ENCODE measurements at places on chromosomes 6 and 20. TPM values are rescaled to one million over a fixed set of nuclear protein-coding genes. Genes with fewer than 3 reads are reported as not detected.

DNA sequence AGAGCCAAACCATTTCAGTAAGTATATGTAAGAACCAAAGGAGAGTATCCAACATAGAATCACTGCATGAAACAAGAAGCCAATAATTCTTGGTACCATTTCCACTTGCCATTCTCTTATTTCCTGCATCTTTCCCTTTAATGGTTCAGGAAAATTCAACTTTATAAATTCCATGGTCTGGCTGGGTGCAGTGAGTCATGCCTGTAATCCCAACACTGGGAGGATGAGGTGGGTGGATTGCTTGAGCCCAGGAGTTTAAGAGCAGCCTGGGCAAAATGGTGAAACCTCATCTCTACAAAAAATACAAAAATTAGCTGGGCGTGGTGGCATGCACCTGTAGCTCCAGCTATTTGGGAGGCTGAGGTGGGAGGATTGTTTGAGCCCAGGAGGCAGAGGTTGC lies 21.2 kb downstream of the NHLRC1 start:
- H3K36me3 ChIP-seq, result no peaks in the 10 kb centered on the region
- no peak overlapping the region for H3K27ac ChIP-seq
- no peaks in the 10 kb centered on the region for H3K27me3 ChIP-seq
- no peak for DNase-seq
- H3K4me3 ChIP-seq, result no peak overlapping the region
- peaks cover 22% of the 10 kb centered on the region for H3K4me1 ChIP-seq

DNA sequence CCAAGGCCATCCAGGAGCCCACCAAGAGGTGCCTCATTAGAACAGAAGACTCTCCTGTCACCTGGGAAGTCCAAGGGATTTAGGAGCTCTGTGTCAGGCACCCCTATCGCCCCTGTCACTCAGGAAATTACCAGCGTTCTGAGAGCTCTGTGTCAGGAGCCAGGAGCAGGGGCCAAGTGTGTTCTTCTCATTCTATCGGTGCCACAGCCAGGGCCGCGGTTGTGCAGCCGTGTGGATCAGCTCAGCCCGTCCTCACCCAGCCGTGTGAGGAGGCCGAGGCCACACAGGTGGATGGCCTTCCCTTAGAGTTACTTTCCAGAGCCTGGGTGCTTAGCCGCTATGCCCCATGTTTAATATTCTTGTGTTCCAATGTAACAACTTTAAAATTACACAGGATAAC lies 9.8 kb downstream of the MTG2 start:
- H3K27me3 ChIP-seq, result no peaks in the 10 kb centered on the region
- no peak overlapping the region for H3K4me3 ChIP-seq
- H3K27ac ChIP-seq, result peak overlapping the region; percentile 13
- H3K36me3 ChIP-seq, result no peaks in the 10 kb centered on the region
- DNase-seq, result no peak
- H3K4me1 ChIP-seq, result no peaks in the 10 kb centered on the region

DNA sequence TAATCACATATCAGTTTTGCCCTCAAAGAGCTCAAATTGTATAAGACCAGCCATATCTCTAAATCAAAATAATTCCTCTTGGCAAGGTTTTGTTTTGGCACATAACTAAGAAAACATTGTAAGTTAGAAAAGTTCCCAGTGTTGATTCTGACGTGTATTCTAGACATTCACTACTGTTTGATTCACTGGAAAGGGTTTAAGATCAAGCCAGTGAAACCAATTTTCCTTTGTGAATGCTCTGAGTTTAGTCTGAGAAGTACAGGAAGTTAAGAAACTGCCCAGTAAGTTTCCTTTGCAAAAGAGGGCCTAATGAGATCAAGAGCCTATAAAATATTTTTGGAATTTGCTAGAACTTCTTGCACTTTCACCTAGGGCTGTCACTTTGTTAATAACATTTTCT lies 143.0 kb downstream of the FNDC1 start:
- no peaks in the 10 kb centered on the region for H3K27me3 ChIP-seq
- H3K27ac ChIP-seq, result no peak overlapping the region

- H3K36me3 ChIP-seq, result peaks cover 13% of the 10 kb centered on the region
- DNase-seq, result no peak
- peaks cover 23% of the 10 kb centered on the region for H3K4me1 ChIP-seq
- no peak overlapping the region for H3K4me3 ChIP-seq
- H3K27ac ChIP-seq, result no peak overlapping the region
- no peaks in the 10 kb centered on the region for H3K27me3 ChIP-seq
These were observed 26.3 kb downstream of the ITCH start for GRCh38 chr20:34389206-34389953.

DNA sequence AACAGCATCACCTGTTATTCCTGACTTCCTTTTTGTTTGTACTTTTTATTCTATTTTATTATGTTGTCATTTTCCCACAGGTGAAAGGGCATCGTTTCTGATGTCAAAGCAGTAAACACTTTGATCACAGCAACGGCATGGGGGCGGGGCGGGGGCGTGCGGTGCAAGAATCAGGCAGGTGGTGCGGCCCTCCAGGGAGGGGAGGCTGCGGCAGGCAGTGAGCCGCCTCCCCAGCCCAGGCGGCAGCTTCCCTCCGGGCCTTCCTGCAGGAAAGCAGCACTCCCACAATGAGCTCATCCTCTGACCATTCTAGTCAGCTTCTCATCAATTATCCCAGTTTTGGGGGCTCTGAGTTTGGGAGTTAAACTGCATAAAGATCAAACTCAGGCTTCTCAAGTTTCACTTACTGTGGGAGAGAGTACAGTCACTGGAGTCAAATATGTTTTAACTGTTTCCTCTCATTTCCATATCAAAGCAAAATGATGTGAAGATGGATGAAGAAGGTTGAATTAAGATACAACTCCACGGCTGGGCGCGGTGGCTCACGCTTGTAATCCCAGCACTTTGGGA lies 608.4 kb upstream of the AGPAT4 start:
- no peaks in the 10 kb centered on the region for H3K36me3 ChIP-seq
- no peak overlapping the region for H3K27ac ChIP-seq
- no peaks in the 10 kb centered on the region for H3K27me3 ChIP-seq
- no peak for DNase-seq

DNA sequence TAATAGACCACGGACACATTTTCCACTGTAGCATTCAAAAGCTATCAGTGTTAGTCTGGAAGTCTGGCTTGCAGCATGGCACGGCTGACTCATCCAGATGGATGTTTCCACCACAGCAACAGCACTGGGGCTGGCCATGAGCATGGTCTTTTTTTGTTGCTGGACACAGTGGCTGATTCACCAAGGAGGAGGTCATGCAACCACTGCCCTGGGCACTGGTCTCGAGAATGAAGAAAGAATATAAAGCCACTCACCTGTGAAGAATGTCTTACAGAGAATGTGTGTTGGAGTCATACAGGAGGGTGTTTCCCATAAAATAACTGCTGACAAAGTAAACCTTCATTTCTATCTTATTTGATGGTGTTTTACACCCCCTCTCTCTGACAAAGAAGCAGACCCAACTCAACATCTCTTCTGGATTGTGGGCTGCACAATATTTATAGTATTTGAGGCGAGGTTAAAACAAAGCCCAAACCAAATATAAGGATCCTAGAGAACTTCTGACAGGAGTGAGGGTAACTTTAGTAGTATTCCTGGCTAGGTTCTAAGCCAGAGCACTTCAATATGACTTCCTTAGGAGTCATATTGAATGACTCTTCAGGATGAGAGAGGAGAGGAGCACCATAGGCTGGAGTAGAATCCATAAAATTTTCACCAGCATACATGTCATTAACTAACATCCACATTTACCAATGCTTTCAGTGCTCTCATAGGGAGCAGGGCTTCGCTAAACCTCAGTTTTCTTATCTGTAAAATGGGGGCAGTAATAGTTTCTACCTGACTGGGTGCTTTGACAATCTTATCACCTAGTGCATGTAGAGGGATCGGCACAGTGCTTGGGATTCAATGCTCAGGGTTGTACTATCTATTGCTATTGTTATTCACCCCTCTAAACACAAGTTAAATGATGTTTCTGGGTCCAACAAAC lies 121.4 kb downstream of the KIF13A start:
- no peak overlapping the region for H3K27ac ChIP-seq
- H3K4me1 ChIP-seq, result peaks cover 40% of the 10 kb centered on the region
- no peak overlapping the region for H3K4me3 ChIP-seq

GRCh38 chr6:24882295-24882694 lies 53.5 kb downstream of the RIPOR2 start:
- no peaks in the 10 kb centered on the region for H3K36me3 ChIP-seq
- DNase-seq, result no peak
- H3K27me3 ChIP-seq, result peaks cover 6% of the 10 kb centered on the region
- H3K4me3 ChIP-seq, result no peak overlapping the region
- peaks cover 17% of the 10 kb centered on the region for H3K4me1 ChIP-seq
- no peak overlapping the region for H3K27ac ChIP-seq

GRCh38 chr20:43426172-43426571 lies 31.5 kb upstream of the SRSF6 start:
- no peaks in the 10 kb centered on the region for H3K4me1 ChIP-seq
- H3K27ac ChIP-seq, result no peak overlapping the region
- no peaks in the 10 kb centered on the region for H3K36me3 ChIP-seq
- H3K27me3 ChIP-seq, result peaks cover 58% of the 10 kb centered on the region

- peaks cover 3% of the 10 kb centered on the region for H3K36me3 ChIP-seq
- H3K27me3 ChIP-seq, result no peaks in the 10 kb centered on the region
- DNase-seq, result peak; percentile 54
- no peak overlapping the region for H3K27ac ChIP-seq
These were observed 83.5 kb downstream of the ZMYND8 start for GRCh38 chr20:47272893-47273590.

DNA sequence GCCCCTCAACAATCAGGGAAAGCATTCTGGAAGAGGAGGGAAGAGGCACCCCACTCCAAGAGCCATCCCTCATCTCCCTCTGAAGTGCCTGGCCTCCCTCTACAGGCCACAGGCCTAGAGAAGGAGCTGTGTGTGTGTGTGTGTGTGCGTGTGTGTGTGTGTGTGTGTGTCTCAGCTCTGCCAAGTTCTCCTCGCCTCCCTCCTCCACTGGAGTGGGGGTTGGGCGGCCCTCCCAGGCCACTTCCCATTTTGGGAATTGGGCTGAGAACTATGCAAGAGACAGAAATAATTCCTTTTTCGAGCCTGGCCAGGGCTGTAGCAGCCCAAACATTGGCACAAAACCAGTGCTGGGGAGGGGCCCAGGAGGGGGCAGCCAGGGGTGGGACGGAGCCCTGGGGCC lies 35.7 kb downstream of the KCNB1 start:
- H3K4me1 ChIP-seq, result peaks cover 25% of the 10 kb centered on the region
- peaks cover 5% of the 10 kb centered on the region for H3K27me3 ChIP-seq
- no peak overlapping the region for H3K4me3 ChIP-seq
- H3K27ac ChIP-seq, result peak overlapping the region; percentile 30
- H3K36me3 ChIP-seq, result no peaks in the 10 kb centered on the region

GRCh38 chr6:90305800-90306448 lies 9.3 kb upstream of the BACH2 start:
- no peak for DNase-seq
- no peaks in the 10 kb centered on the region for H3K4me1 ChIP-seq
- H3K27me3 ChIP-seq, result peaks cover 26% of the 10 kb centered on the region
- no peak overlapping the region for H3K27ac ChIP-seq

GRCh38 chr6:111339294-111339693 lies 143.7 kb downstream of the REV3L start:
- no peaks in the 10 kb centered on the region for H3K4me1 ChIP-seq
- H3K27ac ChIP-seq, result no peak overlapping the region
- no peaks in the 10 kb centered on the region for H3K27me3 ChIP-seq
- DNase-seq, result no peak

GRCh38 chr6:149961728-149962425 lies 1.9 kb upstream of the ULBP1 start:
- DNase-seq, result no peak
- peaks cover 32% of the 10 kb centered on the region for H3K4me1 ChIP-seq
- peak overlapping the region; percentile 61 for H3K4me3 ChIP-seq

GRCh38 chr6:155432293-155432692 lies 23.3 kb downstream of the NOX3 start:
- no peaks in the 10 kb centered on the region for H3K36me3 ChIP-seq
- no peaks in the 10 kb centered on the region for H3K4me1 ChIP-seq
- H3K27ac ChIP-seq, result no peak overlapping the region
- DNase-seq, result no peak
- no peaks in the 10 kb centered on the region for H3K27me3 ChIP-seq

DNA sequence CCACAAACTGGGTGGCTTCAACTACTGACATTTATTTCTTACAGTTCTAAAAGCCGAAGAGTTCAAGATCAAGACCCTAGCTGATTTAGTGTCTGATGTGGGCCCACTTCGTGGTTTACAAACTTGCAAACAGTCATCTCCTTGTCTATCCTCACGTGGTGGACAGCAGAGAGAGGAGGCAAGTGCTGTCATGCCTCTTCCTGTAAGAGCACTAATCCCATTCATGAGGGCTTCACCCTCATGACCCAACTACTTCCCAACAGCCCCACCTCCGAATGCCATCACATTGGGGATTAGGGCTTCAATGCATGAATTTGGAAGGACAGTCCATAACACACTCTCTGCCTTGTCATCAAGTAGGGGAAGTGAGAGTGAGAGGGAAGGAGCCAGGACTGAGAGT lies 15.6 kb upstream of the ISM1 start:
- H3K4me3 ChIP-seq, result no peak overlapping the region
- H3K27ac ChIP-seq, result no peak overlapping the region
- H3K4me1 ChIP-seq, result peaks cover 6% of the 10 kb centered on the region
- no peaks in the 10 kb centered on the region for H3K36me3 ChIP-seq
- peaks cover 4% of the 10 kb centered on the region for H3K27me3 ChIP-seq
- no peak for DNase-seq

GRCh38 chr6:143457563-143458359 lies 7.2 kb downstream of the PEX3 start:
- H3K27ac ChIP-seq, result no peak overlapping the region
- H3K4me3 ChIP-seq, result no peak overlapping the region
- DNase-seq, result no peak
- no peaks in the 10 kb centered on the region for H3K4me1 ChIP-seq
- no peaks in the 10 kb centered on the region for H3K36me3 ChIP-seq

- peaks cover 10% of the 10 kb centered on the region for H3K4me1 ChIP-seq
- H3K4me3 ChIP-seq, result no peak overlapping the region
- no peaks in the 10 kb centered on the region for H3K27me3 ChIP-seq
- no peak for DNase-seq
- H3K27ac ChIP-seq, result no peak overlapping the region
These were observed 26.9 kb downstream of the ANKEF1 start for GRCh38 chr20:10061641-10062040.

DNA sequence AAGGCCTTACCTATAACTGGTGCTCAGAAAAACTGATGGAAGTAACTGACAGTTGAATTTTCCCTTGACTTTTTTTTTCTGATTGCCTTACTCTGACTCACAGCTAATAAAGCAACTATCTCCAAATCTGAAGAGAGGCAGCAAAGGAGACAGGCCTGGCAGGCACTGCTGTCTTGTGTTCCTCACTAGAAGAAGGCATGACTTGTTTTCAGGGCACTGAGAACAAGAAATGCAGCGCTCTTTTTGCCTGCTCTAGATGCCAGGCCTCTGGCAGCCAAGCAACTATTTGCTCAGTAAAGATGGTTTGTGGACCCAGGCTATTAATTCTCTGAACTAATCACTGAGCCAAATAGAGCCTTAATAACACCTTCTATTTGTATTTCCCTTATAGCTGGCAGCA lies 155.1 kb downstream of the PRDM13 start:
- no peaks in the 10 kb centered on the region for H3K4me1 ChIP-seq
- DNase-seq, result no peak
- H3K27ac ChIP-seq, result no peak overlapping the region
- H3K4me3 ChIP-seq, result no peak overlapping the region

The KCNQ5 gene
- 1.5 TPM for total RNA-seq

The PTPRT gene
- 0.56 TPM for total RNA-seq

The TRIM31 gene
- not detected for total RNA-seq

The RIPPLY2 gene
- 0.66 TPM for total RNA-seq

The TREM2 gene
- total RNA-seq, result not detected

The CDC25B gene
- total RNA-seq, result 47.5 TPM

The CBLN4 gene
- total RNA-seq, result not detected

The PIM1 gene
- total RNA-seq, result 9.1 TPM

The NPEPL1 gene
- 34.0 TPM for total RNA-seq

The ARFGEF3 gene
- total RNA-seq, result 0.30 TPM

The LAMA2 gene
- total RNA-seq, result 0.47 TPM

The SERINC3 gene
- total RNA-seq, result 31.1 TPM

The TPD52L1 gene
- total RNA-seq, result 3.6 TPM

The SEL1L2 gene
- not detected for total RNA-seq

The SYNDIG1 gene
- 0.49 TPM for total RNA-seq

The CLIC5 gene
- total RNA-seq, result 0.20 TPM

The CLPSL1 gene
- not detected for total RNA-seq

All from neural crest cell (in vitro differentiated cells).